ENCODE measurements at places on chromosomes 2 and 18. TPM values are rescaled to one million over a fixed set of nuclear protein-coding genes. Genes with fewer than 3 reads are reported as not detected.

The ERBB4 gene
- not detected for total RNA-seq

GRCh38 chr18:48982266-48982665 is 31.5 kb upstream of the SMAD7 start:
- no peak for DNase-seq

- no peak for DNase-seq
These were observed 107.7 kb upstream of the PPP1CB start for GRCh38 chr2:28643911-28644334.

GRCh38 chr18:76995896-76996295 is 136.7 kb downstream of the MBP start:
- DNase-seq = no peak

The RAX gene
- total RNA-seq = not detected

DNA sequence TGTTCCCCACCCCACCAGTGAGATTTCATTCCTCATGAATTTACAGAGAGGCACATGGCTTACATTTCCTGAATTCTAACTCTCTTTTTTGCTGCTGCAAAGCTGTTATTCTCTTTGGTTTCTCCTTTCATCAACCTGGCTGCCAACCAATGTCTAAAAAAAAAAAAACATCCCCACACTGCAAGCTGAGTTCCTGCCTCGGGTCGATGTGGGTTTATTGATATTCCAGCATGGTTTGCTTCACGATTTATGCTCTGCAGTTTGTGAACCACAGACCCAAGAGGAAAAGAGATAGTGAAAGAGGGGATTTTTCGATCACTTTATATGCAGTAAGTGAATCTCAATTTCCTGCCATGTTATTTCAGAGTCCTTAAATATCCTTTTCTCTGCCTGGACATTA is 363.6 kb downstream of the LPIN1 start:
- DNase-seq = no peak

The ABHD1 gene
- 2.4 TPM for total RNA-seq

The TDRD15 gene
- not detected for total RNA-seq

The DCDC2C gene
- total RNA-seq = not detected

DNA sequence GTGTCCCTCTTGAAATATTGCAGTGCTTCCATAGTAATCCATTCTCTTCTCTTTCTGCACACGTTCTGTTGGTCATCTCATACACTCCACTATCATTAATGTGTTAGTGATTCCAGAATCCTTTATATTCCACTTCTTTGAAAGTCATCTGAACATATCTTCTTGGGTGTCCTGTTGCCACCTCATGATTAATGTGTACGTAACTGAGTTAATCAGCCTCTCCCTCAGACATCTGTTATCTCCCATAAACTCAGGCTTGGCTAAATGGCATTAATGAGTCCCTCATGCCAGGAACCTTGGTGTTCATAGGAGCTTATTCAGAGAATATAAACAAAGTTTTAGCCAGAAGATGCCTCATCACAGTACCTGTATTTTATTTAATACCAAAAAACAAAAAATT is 126.4 kb downstream of the NCOA1 start:
- peak; percentile 29 for DNase-seq

DNA sequence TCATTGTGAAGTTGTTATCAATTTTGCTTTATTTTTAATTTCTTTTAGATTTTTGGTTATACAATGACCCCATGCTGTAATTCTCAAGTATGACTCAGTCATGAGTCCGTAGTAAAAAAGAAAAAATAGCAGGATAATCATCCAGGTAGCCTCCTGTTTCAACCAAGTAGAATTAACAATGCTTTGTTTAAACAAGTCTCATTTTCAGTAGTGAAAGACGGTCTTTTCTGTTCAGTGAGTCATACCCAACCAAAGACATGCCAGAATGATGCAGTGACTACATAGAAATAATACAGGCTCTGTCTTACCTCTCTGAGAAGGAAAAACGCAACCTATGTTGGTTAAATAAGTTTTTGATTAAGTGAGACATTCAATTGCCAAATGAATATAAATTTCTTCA is 67.8 kb upstream of the DSC1 start:
- peak; percentile 64 for DNase-seq

DNA sequence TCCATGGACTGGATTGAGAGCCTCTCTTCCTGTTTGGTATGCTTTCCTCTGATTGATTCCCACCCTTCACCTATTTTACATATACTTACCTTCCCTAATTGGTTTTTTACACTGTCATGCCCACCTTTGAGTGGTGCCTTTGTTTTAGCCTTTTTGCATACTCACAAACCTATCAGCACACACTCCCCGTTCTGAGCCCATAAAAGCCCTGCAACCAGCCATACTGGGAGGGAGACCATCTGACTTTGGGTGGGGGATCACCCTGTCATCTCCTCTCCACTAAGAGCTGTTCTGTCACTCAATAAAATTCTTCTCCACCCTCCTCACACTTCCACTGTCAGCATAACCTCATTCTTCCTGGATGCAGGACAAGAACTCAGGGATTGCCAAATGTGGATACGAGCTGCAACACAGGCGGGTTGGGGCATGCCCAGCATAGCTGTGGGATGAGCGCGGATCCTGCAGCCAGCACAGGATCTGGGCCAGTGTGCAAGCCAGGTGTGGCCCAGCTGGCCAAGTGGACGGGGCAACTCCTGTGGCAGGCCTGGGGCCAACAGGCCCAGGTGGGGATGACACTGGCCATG is 9.4 kb upstream of the MOB1A start:
- DNase-seq = peak; percentile 64

The UGT1A10 gene
- total RNA-seq = 0.11 TPM

DNA sequence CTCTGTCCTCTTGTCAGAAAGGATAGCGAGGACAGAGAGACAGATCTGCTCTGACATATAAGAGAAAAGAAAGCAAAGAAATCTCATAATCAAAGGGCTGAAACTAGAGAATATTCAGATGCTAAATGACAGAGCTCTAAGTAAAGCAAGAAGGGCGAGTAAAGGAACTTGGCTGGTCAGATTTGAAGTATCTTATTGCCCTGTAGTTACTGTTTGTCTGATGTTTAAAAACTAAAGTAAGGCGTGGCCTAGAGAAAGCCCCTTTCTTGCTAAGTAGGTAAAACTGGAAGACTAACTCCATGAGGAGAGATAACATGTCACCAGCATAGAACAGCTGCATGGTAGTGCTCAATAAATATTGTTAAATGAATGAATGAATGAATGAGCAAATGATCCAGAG is 70.0 kb downstream of the CRACDL start:
- no peak for DNase-seq

GRCh38 chr2:239047420-239047819 is 199.5 kb downstream of the TWIST2 start:
- DNase-seq = no peak

- peak; percentile 90 for DNase-seq
These were observed 265.7 kb downstream of the TCF4 start for GRCh38 chr18:55322178-55322735.

DNA sequence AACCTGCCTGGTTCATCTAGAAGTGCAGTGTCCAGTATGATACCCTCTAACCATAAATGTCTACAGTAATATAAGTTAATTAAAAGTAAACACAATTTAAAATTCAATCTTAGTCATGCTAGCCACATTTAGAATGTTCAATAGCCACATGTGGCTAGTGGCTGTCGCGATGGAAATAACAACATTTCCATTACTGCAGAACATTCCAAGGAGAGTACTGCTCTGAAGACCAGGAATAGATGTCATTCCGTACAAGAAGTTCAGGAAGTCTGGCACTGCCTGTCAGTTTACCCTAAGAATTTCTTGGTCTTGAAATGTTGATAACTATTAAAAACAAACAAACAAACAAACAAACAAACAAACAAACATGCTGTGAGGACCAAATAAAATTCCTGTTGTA is 17.2 kb downstream of the LANCL1 start:
- no peak for DNase-seq
